ENCODE measurements at places on chromosomes 6 and 20.

DNA sequence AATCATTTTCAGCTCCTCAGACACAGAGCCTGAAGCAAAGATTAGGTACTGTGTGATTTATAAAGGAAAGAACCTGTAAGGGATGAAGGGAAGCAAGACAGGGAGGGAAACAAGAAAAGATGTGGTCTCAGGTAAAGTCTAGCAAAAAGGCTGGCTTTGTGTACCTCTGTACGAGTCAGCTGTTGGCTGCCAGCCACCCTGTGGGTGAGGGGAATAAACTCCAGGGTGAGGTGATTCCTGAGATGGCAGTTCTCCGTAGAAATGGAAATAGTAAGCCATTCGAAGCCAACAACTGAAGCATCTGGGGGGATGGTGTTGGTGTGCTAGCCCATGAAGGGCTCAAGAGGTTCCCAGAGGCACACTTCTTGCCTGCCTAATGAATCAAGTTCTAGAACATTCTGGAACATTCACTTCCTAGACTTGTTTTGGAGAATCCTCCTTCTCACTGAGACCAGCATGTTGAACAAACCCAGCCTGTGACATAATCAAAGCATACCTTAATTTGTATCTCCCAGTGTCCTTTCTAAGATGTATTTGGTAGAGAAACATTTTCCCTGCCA is 10.6 kb upstream of the TTPAL start:
- DNase-seq: no peak

DNA sequence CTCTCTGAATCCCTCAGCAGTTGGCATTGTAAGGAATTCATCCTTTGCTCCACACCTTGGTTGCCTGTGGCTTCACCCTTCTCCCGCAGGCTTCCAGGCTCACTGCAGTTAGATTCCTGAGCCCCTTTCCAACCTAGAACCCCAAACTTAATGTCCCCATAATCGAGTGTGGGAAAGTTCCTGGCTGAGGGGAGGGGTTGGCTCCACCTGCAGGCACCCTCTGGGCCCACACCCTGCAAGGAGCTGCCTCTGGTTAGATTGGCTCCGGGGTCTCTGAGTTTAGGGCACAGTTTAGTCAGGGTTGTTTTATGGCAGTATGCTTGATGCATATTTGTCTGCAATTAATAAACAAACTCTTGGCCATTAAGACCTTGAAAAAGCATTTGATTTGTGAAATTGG is 63.4 kb downstream of the MTHFD1L start:
- DNase-seq: no peak

DNA sequence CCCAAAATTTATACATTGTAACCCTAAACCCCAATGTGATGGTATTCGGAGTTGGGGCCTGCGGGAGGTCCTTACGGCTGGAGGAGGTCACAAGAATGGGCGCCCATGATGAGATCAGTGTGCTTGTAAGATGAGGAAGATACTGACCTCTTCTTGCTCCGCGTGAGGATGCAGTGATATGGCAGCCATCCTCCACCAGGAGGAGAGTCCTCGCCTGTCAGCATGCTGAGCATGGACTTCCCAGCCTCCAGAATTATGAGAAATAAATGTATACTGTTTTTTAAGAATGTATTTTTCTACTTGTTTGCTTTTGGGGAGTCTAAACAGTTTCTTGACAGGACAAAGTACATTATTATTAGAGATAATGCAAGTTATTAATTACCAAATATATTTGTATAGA is 8.7 kb upstream of the SYNDIG1 start:
- DNase-seq: no peak

DNA sequence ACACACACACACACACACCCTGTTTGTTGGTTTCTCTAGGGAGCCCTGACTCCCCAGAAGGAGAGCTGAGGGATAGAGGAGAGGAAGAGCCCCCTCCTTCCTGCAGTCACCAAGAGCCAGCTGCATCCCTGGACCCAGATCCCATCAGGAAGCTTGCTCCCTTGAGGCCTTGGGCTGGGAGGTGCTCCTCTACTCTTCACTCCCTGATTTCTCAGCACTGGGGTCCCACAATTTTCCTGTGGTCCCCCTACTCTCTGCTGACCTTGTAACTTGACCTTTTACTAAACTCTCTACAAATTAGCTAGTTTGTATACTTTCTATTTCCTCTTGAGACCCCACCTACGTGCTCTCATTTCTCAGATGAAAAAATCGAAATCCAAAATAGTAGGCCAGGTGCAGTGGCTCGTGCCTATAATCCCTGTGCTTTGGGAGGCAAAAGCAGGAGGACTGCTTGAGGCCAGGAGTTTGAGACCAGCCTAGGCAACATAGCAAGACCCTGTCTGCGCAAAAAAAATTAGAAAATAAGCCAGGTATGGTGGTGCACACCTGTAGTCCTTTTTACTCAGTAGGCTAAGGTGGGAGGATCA is 5.0 kb upstream of the OCSTAMP start:
- DNase-seq: no peak

DNA sequence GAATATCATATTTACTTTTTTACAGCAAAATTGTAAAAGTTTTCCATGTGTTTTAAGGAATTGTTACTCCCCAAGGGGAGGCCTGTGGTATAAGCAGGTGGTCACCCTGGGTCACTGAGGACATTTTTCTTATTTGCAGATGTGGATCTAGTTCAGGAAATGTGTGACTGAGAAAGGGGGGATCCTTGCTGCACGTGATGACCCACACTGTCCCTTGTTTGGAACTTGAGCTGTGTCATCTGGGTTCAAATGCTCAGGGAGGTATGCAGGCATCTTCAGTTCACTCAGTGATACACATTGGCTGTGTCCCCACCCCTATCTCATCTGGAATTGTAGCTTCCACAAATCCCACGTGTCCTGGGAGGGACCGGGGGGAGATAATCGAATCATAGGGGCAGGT is 431.9 kb upstream of the CDH4 start:
- no peak for DNase-seq

- DNase-seq: no peak
Observed at GRCh38 chr6:168319279-168320111, at the start of gene DACT2. Gene DACT2 (minus strand): TSS chr6:168319777. CDS start chr6:168319633, 144 bp downstream.

DNA sequence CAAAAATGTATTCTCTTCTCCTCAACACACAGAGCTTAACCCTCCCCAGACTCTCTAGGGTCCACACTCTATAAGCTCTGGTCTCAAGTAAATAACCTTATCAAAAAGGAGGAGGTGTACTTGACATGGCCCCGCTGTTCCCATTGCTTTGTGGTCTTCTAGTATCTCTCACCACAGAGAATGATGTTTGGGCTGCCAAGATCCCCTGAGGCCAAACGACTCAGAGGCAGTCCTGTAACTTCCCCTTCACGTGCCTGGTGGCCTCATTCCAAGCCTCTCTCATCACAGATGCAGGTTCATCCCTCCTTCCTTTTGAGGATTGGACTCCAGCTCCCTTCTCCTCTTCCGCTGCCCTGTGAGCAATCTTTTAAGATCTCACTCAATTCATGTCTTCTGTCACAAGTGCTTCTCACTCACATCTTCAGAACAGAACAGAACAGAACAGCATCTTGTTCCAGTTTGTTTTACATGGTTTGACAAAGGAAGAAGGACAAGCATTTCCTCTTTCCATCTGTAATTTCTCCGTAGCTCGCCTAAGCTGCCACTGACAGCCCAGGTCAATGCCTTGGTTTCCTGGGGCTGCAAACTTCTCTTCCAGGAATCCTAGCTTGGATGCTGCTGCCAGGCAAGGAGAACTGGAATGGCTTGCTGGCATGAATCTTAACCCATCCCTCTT is 541.5 kb downstream of the CD83 start:
- no peak for DNase-seq

DNA sequence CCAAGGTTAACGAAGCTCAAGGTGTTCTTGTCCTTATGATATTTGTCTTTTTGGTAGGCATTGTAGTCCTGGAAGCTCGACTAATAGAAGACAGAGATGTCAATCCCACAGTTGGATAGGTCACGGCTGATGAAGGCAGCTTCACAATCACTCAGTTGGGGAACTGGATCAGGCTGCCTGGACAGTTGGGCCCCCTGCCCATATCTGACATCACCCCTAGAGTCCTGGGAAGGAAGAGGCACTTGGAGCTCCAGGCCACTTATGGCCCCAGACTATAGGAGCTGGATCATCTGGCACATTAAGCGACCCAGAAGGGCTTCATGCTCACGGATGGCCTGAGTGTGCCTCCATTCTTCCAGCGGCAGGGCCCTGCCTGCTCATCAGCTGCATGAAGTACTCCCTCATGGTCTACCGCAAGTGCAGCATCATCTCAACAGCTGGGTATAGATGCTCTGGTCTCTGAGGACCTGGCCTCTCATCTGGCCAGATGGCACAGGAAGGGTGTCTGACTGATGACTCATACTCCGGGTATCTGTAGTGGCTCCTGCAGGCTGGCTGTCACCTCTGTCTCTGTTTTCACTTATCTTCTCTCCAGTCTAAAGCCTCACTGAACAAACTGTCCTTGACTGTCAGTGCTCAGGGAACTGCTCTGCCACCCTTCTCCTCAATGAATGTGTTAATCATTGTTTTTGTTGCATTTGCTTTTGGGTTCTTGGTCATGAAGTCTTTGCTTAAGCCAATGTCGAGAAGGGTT is 29.2 kb upstream of the SSR1 start:
- DNase-seq: no peak
